ENCODE measurements at places on chromosomes 7 and 10. TPM values are rescaled to one million over a fixed set of nuclear protein-coding genes. Genes with fewer than 3 reads are reported as not detected.
A peak's percentile ranks its signal among the peaks of the same experiment; 100 is the strongest.

DNA sequence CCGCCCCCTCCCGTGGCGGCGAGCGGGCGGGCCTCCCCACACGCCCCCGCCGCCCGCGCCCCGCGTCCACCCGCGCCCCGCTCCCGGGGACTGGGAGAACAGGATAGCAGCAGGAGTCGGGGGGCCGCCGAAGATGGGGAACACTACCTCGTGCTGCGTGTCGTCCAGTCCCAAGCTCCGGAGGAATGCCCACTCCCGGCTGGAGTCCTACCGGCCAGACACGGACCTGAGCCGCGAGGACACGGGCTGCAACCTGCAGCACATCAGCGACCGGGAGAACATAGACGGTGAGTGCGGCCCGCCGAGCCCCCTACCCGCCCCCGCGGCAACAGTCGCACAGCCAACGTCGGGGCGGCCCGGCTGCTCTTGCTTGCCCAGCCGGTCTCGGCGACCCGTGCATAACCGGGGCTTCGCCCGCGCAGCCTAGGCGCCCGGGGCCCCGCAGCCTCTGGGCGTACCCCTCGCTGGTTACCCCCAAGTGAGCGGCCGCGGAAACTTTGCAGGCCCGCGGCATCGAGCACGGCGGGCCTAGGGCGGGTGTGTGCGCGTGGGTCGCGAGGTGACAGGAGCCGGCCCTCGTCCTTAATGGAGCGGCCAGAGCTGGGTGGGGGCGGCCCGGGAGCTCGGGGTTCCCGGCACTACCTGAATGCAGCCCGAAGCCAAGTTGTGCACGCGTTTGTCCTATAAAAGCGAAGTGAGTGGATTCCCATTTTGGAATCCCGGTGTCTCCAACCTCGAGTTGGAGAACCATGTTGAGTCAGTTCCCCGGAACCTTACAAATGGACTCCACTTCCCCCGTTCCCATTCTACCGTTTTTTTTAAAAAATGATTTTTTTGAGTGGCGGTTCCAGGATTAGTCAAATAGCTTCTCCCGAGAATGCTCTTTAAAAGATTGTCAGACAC is 863 bp downstream of the CCNY start:
- peaks cover 32% of the 10 kb centered on the region for H3K4me1 ChIP-seq
- peak overlapping the region; percentile 47 for H3K27ac ChIP-seq
- no peaks in the 10 kb centered on the region for H3K27me3 ChIP-seq
- peak overlapping the region; percentile 76 for H3K4me3 ChIP-seq
- H3K36me3 ChIP-seq, result peaks cover 7% of the 10 kb centered on the region

The PILRA gene
- 3.9 TPM for total RNA-seq

The CUBN gene
- total RNA-seq, result 8.6 TPM

The ATRNL1 gene
- total RNA-seq, result not detected

The RBM20 gene
- 2.2 TPM for total RNA-seq

The SFRP4 gene
- total RNA-seq, result not detected

Measured in T-cell (primary cell).